CD14-positive monocyte (primary cell): ENCODE measurements at places on chromosomes 13 and 19.

DNA sequence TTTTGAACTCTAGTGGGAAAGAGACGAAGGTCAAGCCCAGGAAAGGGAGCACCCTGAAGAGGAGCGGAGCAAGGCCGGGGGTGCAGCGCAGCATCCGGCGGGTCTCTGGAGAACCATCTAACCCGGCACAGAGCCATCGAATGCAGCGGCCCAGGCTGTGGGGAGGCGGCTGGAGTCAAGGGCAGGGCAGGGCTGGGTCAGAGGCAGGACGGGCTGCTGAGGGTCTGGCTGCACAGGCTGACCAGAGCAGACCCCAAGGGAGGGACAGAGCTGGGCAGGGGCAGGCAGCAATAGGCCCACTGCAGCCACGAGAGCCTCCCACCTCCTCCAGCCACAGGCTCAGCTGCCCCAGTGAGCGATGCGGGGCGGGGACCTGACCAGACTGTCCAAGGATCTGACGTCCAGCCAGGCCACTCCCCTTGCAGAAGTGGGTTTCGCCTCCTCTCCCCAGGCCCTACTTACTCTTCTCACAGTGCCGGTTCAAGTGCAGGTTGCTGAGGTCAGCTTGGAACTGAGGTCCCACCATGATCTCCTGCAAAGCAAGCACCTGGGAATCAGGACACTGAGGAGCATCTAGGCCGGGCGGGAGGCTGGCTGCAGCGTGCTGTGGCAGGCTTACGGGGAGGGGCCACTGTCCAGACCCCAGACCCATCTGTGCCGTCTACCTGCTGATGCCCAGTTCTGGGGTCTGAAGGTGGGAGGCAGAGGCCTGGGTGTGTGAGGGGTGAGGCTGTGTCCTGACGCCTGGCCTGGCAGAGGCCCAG is 19.2 kb downstream of the MIER2 start:
- DNase-seq = no peak

DNA sequence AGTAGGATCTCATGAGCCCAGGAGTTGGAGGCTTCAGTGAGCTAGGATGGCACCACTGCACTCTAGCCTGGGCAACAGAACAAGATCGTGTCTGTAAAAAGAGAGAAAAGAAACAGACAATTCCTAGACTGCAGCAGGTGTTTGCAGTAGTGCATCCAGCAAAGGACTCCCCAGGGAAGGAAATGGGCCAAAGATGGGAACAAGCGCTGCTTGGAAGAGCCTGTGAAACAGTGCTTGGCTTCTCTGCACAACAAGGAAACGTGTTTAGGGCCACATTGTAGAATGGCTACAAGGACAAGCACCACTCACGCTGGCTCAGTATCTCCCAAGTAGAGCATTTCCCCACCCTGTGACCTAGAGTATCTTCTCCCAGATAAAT is 35.5 kb upstream of the LDLR start:
- no peak for DNase-seq

GRCh38 chr19:4678881-4679790 is 9.0 kb upstream of the MYDGF start:
- no peak for DNase-seq

DNA sequence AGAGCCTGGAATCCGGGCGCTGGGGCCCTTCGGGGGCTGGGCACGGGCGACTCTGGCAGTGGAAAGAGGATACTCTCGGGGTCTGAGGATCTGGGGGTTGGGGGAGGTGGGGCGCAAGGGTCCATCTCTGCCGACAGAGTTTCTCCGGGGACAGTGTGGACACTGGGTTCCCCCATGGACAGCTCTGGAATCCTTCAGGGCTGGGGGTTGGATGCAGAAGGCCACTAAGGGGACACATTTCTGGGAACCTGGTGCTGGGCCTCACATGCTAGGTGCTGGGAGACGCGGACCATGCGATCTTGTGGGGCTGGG is 2.3 kb downstream of the TGFBR3L start:
- no peak for DNase-seq

DNA sequence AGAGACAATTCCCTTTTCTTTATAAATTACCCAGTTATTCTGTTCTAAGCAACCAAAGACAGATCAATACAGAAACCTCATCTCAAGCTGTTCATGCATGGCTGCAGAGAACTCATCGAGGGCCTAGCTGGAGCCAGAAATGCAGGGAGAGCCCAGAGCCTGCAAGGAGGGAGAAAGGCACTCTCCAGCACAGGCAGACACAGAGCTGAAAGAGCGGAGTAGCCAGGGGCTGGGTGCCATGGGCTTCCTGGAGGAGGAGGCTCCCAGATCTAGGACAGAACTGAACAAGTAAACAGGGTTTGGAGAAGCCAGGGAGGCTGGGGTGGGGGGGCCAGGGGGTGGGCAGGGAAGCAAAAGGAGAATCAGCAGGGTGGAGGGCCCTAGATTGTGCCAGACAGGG is 144.2 kb upstream of the ZNF507 start:
- no peak for DNase-seq

GRCh38 chr13:40442826-40443225 is 223.6 kb downstream of the FOXO1 start:
- no peak for DNase-seq

- peak; percentile 77 for DNase-seq
Measured at GRCh38 chr19:13117772-13118423, at the start of gene NACC1. Gene NACC1, plus strand, starts transcription at chr19:13118264. Its CDS starts 16,944 bp downstream, at chr19:13135208.
